ENCODE measurements at places on chromosomes 2 and 18.

- DNase-seq, result no peak
These were observed 78.1 kb downstream of the SPHKAP start for GRCh38 chr2:228103379-228103778.

- no peak for DNase-seq
These were observed 76.3 kb downstream of the PKP4 start for GRCh38 chr2:158533009-158533408.

- no peak for DNase-seq
These were observed 13.3 kb upstream of the CAPN13 start for GRCh38 chr2:30820381-30821055.

GRCh38 chr2:54936766-54937165 is 113.5 kb downstream of the RTN4 start:
- no peak for DNase-seq

DNA sequence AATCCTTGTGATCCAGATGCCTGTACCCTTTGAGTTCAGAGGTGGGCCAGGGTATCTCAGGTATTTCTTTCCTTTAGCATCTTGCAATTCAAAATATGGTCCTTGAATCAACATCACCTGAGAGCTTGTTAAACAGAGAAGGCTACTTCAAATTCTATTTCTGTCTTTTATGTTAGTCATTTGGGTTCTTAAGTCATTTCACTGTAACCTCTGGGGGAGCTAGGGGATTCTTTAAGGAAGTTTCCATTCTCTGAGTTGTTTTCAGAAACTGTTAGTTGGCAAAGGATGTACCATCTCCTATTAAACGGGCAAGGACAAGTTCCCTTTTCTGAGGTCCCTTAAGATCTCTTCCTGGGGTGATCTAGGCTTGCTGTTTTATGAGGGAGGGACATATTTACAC is 16.6 kb downstream of the CFLAR start:
- DNase-seq, result no peak

GRCh38 chr2:202529389-202529788 is 105.4 kb upstream of the FAM117B start:
- no peak for DNase-seq

- no peak for DNase-seq
These were observed 299.7 kb downstream of the CDCA7 start for GRCh38 chr2:173654161-173654895.

GRCh38 chr2:24332791-24333540 is 27.4 kb downstream of the ITSN2 start:
- DNase-seq, result no peak

DNA sequence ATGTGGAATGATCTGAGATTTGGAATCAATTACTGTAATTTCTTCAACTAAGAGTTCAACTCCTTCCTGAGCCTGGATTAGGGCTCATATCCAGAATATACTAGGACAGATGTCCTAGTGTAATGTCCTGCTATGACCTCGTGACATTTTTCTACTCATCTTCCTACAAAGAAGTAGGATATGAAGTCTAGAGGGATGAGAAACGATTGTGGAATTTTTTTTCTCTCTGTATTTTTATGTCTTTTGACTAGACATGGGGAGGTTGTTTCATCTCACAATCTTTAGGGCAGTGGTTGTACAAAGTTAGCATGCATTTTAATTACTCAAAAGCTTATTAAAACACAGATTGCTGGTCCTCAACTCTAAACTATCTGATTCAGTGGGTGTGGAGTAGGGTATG is 203.0 kb downstream of the PARD3B start:
- no peak for DNase-seq

- DNase-seq, result no peak
These were observed 29.7 kb downstream of the IKZF2 start for GRCh38 chr2:213121690-213122089.

- no peak for DNase-seq
These were observed 174.4 kb downstream of the ALPK2 start for GRCh38 chr18:58454406-58455061.

DNA sequence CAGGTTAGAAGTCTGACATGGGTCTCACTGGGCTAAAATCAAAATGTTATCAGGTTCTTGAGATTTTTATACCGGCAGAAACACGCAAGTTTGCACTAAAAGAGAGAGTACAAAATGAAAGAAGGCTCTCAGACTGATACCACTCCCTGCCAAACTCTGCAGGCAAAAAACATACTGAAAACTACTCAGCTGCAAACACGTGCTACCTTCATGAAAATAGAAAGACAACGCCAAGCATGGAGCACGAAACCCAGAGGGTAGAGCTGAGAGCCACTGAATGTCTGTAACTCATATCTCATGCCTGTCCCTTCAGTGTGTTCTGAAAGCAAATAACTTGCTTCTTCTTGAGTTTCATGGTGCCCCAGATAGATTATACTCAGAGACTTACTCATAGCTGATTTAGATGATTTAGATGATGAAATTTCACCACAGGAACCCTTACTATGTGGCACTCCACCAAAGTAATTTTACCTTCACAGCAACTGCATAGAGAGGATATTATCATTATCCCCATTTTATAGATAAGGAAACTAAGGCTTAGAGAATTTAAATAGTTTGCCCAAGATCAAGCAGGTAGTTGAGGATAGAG is 313.0 kb upstream of the SLC39A10 start:
- DNase-seq, result no peak

- DNase-seq, result no peak
These were observed 122.7 kb downstream of the VIT start for GRCh38 chr2:36819095-36819711.

DNA sequence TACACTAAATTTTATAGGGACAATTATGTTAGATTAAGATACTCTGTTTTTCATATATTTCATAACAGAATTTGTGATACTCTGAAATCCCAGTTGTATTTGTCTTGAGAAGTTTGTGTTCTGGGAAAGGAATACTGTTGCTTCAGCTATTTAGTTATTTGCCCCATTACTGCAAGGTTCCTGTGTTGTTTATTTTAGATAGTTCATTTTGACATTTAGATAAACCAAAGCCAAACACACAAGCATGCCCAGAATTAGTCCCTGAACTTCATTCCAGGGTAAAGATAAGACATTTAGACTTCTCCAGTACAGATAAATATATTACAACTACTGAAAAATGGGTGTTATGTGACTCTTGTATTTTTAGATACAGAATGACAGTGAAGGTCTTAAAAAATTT is 74.7 kb downstream of the BMPR2 start:
- no peak for DNase-seq

GRCh38 chr2:241224018-241224850 is 35.8 kb downstream of the ANO7 start:
- DNase-seq, result no peak

GRCh38 chr2:231807020-231807419 is 20.8 kb downstream of the COPS7B start:
- no peak for DNase-seq

DNA sequence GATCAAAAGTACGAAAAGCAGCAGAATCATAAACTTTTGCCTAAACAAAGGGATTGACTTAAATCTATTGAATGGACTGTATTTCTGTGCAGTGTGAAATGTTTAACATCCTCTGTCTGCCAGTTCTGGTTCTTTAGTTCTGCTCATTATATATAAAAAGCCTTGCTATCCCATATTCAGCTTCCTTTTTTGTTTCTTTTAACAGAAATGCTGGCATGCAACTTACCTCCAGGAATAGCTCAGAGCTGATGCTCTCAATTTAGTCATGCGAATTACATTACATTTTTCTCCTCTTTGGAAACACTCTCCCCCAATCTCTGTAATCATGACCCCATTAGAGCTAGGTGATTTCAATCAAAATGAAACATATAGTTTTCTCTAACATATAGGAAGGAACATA is 73.6 kb downstream of the SPHKAP start:
- DNase-seq, result no peak

DNA sequence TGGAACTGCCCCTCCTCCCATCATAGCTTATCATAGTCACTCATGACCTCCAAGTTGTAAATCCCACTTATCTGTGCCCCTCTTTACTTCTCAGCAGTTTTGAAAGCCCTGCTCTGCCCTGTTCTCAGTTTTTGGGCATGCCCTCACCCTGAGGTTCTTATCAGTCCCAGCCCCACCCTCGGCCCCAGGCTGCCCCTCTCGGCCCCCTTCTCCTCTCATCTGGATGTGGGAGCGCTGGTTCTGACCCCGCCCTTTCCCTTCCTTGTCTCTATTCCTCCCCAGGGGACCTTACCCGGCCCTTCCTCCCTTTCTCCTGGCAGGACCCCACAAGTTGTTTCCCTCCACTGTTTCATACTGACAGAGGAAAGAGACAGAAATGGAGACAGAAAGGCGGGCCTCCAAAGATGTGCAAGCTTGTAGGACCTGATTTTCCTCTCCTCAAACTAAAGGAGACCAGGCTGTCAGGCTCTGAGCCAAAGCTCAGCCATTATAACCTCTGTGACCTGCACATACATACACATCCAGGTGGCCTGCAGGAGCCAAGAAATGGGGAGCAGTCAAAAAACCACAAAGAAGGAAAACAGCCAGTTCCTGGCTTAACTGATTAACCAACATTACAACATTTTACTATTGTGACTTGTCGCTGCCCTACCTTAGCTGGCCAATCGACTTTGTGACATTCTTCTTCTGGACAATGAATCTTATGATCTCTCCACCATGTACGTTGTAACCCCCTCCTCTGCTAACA is 171.0 kb upstream of the HS6ST1 start:
- DNase-seq, result no peak

GRCh38 chr2:120791962-120792297 is 56.3 kb downstream of the GLI2 start:
- DNase-seq, result no peak

DNA sequence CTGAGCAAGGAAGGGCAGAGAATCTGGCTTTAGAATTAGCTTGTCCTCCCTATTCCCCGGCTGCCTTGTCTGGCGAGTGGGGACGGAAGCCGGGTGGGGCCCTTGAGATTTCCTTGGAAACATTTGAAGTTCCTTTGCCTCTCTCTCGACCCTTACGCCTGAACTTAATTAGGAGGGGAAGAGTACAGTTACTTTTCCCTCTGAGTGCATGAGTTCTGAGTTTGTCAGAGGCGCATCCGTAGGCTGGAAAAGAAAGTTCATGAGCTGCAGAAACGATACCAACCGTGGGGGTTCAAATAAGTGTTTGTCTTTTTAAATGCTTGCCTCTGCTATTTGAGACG is 468 bp downstream of the PIKFYVE start:
- no peak for DNase-seq

DNA sequence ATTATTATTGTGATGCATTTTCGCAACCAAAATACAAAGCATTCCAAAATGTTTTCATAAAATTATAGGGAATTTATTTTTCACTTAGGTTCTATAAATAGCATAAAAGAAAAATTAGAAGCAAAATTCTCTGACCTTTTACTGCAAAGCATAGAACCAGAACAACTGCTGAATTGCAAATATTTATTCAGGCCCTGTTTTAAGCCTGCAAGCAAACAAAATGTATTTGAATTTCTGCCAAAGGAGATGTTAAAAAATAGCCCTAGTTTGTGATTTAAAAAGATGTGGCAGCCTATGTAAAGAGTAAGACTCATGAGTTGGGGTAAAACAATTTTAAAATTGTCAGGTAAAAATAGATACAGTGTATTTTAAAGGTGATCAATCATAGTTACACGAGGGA is 138.1 kb downstream of the KCNJ3 start:
- no peak for DNase-seq

DNA sequence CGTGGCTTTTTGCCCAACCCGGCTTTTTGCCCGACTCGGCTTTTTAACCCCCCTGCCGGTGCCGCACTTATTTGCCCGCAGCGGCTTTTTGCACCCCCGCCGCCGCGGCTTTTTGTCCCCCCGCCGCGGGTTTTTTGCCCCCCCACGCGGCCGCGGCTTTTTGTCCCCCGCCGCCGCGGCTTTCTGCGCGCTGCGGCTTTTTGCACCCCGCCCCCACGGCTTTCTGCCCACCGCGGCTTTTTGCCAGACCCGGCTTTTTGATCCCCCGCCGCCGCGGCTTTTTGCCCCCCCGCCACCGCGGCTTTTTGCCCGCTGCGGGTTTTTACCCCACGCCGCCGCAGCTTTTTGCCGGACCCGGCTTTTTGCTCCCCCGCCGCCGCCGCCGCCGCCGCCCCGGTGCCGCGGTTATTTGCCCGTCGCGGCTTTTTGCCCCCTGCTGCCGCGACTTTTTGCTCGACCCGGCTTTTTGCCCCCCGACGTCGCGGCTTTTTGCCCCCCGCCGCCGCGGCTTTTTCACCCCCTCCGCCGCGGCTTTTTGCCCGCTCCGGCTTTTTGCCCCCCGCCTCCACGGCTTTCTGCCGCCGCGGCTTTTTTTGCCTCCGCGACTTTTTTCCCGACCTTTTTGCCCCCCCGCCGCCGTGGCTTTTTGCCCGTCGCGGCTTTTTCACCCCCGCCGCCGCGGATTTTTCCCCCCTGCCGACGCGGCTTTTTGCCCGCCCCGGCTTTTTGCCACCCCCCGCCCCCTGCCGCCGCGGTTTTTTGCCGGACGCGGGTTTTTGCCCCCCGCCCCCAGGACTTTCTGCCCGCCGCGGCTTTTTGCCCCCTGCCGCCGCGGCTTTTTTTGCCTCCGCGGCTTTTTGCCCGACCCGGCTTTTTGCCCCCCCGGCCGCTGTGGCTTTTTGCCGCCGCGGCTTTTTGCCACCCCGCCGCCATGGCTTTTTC is 2786.5 kb downstream of the RPIA start:
- DNase-seq, result no peak

DNA sequence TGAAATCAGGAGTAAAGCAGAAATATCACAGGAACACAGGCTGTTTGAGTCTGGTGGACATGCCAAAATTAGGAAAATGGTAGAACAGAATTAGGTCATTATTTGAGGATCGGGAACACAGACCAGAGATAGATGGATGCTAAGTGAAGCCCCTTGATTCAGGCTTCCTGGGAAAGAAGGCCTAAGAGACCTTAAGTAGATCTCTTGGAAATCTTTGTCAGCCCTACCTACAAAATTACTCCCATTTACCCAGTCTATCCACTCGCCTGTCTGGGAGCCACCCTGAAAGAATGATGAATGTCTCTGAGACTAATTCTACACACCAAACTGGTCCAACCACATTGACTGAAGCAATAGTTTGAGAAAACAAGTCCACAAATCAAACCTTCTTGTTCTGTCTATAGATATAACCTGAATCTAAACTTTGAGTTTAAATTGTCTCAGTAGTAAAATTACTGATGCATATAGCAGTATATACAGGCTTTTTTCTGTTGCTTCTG is 36.6 kb upstream of the TANK start:
- DNase-seq, result no peak

GRCh38 chr2:159755014-159755413 is 42.7 kb downstream of the MARCHF7 start:
- DNase-seq, result no peak

DNA sequence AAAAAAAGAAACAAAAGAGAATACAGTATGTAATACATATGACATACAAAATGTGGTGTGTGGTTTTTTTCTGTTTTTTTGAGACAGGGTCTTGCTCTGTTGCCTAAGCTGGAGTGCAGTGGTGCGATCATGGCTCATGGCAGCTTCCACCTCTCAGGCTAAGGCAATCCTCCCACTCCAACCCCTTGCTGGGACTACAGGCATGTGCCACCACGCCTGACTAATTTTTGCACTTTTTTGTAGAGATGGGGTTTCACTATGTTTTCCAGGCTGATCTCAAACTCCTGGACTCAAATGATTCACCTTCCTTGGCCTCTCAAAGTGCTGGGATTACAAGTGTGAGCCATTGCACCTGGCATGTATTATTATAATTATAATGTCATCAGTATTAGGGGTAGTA is 38.9 kb downstream of the DHX57 start:
- no peak for DNase-seq
